Activated CD4-positive, alpha-beta T cell treated with anti-CD3 and anti-CD28 coated beads, Interleukin-2, amount 50 U/mL, for 48 hours (primary cell): ENCODE measurements at places on chromosomes 2 and 18.

DNA sequence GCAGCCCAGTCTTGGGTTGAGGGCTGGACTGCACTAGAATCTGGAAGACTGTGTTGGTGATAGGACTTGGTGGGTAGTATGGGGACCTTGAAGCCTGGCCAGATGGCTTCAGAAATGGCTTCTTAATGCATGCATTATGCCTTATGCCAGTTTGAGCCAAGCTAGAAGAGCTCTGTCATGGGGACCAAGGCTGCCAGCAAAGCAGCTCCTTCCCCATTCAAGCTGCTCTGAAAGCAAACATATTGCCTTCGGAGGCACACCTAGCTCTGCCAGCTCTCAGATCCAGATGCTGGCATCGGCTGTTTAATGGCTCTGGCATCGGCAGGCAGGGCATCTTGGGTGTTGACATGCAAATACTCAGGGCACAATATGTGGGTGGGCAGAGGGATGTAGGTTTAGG lies 59.0 kb upstream of the IGFBP5 start:
- DNase-seq, result no peak

GRCh38 chr2:57461624-57462023 lies 585.0 kb upstream of the VRK2 start:
- no peak for DNase-seq

DNA sequence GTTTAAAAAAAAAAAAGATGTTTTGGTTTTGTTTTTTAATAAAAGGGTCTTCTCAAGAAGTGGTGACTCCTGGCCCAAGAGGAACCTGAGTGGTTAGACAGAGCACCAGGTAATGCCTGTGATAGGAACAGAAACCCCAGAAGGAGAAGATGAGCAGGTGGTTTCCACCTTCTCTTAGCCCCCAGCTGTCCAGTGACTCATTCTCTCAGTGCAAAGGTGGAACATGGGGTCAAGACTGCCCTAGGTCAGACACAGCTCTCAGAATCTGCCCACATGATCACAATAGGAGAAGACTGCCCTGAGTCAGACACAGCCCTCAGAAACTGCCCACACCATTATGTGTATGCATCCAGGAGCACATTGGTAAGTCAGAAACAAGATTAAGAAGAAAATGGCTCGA lies 61.8 kb downstream of the TBC1D8 start:
- peak; percentile 4 for DNase-seq

- no peak for DNase-seq
These were observed 114.4 kb upstream of the SIX2 start for GRCh38 chr2:45123521-45124191.

- no peak for DNase-seq
These were observed 73.8 kb downstream of the APOB start for GRCh38 chr2:20970068-20970467.

GRCh38 chr2:29322011-29322410 lies 206.8 kb downstream of the CLIP4 start:
- DNase-seq, result no peak

- DNase-seq, result no peak
These were observed 44.6 kb downstream of the B3GNT2 start for GRCh38 chr2:62240546-62240945.

DNA sequence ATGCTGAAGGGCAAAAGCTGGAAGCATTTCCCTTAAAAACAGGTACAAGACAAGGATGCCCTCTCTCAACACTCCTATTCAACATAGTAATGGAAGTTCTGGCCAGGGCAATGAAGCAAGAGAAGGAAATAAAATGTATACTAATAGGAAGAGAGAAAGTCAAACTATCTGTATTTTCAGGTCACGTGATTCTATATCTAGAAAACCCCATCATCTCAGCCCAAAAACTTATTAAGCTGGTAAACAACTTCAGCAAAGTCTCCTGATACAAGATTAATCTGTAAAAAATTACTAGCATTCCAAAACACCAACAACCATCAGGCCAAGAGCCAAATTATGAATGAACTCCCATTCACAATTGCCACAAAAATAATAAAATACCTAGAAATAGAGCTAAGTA lies 213.2 kb upstream of the CNTNAP5 start:
- DNase-seq, result no peak

DNA sequence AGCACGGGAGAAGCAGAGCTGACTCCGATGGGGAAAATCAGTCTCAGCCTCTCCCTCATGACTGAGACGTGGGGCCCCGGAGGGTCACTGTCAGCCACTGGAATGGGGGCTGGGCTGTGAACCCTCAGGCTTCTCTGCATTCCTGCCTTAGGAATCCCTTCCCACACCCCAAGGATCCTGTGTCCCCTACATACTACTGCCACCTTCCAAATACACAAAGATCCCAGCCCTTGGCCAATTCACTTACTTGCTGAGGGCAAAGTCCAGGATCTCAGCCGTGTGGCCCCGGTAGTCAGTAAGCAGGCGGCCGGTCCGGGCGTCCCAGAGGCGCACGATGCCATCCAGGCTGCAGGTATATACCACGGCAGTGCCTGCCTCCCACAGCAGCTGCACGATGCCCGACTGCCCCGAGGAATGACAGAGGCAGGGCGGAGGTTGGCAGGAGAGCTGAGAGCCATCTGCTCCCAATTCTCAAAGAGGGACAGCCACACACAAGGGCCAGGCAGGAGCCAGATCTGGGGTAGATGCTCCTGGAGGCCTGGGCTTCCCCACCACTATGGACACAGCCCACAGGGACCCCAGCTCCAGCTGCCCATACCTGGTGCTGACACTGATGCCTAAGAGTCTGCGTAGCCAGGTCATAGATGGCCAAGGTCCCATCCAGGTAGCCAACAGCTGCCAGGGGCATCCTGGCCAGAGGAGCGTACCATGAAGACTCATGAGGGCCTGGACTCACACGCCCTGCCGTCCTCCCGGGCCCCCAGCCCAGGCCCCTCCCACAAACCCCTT lies 4.2 kb downstream of the GPBAR1 start:
- DNase-seq, result no peak

GRCh38 chr2:232458051-232458660 lies 2.2 kb downstream of the ALPI start:
- DNase-seq, result no peak

- no peak for DNase-seq
These were observed 5.9 kb upstream of the NCKAP5 start for GRCh38 chr2:133574186-133574585.

DNA sequence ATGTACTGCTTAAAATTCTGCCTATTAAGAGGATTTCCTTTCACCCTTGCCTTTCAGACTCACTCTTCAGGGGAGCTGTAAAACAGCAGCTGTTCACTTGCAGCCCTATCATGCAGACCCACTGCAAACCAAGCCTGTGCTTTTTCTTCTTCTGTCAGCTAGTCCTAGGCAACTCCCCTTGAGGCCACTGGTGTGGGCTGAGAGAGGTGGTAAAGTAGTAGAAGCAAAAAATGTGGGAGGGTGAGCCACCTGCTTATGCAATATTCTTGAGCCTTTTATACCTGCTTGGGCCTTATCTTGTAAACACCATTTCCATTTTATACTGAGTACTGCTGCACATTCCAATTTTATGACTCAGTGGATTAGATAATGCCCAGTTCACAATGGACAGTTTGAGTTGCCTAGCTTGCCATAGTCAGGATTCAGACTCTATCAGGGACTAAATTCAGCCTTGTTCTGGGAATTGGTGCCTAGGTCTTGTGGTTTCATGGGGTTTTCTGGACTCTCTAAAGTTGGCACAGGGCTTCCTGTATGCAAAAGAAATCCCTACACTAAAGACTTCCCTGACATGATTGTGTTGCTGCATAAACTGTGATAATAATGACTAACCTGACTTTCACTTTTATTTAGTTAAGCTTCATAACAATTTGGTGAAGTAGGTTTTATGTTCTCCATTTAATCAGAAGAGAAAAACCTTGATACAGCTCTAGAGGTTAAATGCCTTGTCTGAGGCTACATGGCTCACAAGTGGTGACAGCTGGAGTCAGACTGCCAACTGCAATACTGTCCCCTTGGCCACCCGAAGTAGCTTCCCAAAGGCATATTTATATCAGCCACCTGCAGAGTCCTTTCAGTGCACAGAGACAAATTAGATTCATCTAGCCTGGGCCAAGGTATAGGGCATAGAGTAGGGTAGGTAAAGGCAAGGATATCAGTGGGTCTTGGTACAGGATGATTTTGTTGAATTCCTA lies 47.4 kb upstream of the KDM3A start:
- DNase-seq, result no peak

DNA sequence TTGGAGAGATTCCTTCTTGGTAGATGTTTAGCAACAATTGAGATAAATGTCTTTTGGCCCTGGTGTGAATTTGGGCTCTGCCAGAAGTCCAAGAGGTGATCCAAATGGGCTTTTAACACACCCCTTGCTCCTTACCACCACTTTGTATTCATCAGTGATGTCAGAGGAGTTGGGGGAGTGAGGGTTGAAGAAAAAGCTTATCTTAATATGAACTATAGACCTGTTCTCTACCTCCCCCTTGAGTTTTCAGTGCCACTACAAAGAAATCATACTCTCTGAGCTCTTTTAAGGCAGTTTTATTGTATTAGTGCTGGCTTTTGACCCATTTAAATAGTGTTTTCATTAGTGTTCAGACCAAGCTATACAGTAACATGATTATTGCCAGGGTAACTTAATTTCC lies 229.1 kb downstream of the PHLPP1 start:
- DNase-seq, result no peak

DNA sequence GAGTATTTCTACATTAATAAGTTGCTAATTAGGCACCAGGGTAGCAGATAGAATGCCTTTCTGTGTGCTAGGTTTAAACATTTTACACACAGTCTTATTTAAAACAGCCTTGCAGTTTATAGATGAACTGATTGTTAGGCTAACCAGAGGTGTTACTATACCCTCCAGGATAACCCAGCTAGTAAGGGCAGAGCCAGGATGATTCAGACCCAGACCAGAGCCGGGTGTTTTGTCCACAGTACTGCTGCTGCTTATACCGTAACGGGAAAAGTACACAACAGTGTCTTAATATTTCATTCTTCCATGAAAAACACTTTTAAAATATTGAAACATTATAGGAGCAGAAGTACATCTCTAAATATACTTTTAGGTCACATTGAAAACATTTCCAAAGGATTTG lies 82.7 kb downstream of the MALT1 start:
- DNase-seq, result no peak

- no peak for DNase-seq
These were observed 562 bp downstream of the ANKMY1 start for GRCh38 chr2:240557101-240557751.

DNA sequence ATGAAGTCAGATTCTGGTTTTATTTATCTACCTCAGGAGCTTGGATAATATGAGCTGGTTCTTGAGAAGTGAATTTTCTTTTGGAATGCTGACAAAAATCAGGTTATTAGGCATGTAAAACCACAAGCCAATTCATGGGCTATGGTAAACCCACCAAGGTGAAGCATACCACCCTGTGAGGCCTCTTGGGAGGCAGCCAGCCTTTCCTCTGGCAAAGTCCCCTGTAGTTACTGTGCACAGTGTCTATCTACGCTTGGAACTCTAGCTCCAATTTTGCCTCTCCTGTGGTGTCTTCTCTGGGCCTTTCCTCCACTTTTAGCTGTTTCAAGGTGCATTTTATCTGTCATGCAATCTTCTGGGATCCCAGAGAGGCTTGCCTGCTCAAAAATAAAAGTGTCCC lies 242.7 kb upstream of the ZSWIM2 start:
- no peak for DNase-seq

DNA sequence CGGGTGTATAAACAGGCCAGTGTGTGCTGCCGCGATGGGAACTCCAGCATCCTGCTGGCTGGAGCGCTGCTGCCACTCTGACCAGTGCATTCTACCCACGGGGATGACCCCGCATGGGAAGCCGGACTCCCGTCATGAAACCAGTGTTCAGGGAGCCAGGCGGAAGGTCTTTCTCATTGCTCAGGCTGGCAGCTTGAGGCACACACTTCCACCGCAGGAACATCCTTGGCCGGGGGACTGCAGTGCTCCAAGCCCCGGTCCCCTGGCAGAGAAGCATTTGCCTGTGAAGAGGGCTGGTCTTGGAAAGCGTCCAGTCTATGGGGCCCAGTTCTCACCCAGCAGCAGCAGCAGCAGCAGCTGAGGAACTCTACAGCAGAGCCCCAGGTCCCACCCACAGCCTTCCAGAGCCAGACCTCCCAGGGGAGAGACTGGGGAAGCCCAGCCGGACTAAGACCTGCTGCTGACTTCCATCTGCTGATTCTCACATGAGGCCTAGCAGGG lies 235.9 kb downstream of the KLHL29 start:
- DNase-seq, result no peak

DNA sequence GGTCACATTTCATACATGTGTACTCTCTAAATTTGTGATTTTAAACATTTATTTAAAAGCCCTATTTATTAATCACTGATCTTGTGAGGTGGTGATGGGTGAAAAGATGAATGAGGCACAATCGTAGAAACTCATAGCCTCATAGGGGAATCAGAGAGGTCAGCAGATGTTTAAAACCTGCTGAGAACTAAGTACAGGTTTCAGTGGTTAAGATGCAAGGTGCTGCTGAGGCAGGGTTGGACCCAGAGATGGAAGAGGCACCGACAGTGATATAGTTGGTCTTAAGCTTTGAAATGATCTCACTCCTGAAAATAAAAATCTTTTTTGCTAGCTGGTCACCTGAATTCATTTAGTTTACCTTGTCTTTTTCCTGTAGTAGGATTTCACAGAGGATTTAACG lies 49.6 kb downstream of the LINC00305 start:
- no peak for DNase-seq

DNA sequence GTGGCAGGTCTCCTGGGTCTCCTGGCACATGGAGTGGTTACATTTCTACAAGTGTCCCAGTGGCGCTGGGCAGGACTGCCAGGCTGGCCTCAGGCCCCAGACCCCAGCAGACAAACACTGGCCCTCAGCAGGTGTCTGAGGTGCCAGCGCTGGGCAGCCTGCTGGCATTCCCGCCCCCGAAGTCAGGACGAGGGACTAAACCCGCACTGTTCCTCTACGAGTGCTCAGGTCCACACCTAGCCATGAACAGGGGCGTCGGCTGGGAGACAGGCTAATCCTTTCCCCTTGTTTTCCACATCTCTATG lies 12.8 kb downstream of the SNED1 start:
- DNase-seq, result no peak

DNA sequence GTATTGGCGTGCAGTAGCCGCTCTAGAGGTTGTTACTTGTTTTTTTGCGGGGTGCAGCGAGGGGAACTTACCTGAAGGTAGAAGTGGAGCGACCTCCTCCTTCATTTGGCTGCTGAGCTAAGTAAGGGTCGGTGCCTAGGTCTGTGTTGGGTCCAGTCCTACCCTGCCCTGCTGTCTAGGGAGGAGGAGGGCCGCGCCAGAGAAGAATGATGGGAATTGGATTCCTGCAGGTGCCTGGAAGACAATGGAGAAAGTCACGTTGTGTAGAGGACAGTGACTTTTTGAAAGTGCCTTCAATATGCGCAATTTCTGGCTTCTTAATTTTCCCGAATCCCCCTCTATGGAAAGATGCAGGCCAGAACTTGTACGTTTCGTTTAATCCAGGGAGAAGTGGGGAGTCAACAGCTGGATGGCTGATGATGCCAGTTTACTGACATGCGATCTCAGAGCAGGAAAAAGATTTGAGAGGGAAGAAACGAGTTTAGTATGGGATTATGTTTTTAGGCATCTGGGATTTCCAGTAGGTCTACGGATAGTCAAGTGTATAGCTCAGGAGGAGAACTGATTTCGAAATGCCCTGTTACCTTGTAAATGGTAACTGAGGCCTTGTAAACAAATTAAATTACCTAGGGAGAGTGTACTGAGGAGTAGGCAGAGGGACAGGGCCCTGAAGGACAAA lies 653 bp downstream of the MRPS9 start:
- DNase-seq, result no peak

- DNase-seq, result no peak
These were observed 86.9 kb downstream of the RDH14 start for GRCh38 chr2:18473241-18474181.

GRCh38 chr2:110955045-110955444 lies 165.7 kb upstream of the BCL2L11 start:
- no peak for DNase-seq

GRCh38 chr2:120423167-120423943 lies 77.4 kb downstream of the INHBB start:
- no peak for DNase-seq
